ENCODE measurements at places on chromosomes 7 and 10.

- peak; percentile 100 for DNase-seq
Observed at GRCh38 chr10:63711867-63712716, 190.9 kb downstream of the REEP3 start.

GRCh38 chr10:120473593-120473992 is 16.6 kb downstream of the PLPP4 start:
- DNase-seq: no peak

GRCh38 chr7:31864646-31865045 is 177.6 kb downstream of the PPP1R17 start:
- DNase-seq: no peak

DNA sequence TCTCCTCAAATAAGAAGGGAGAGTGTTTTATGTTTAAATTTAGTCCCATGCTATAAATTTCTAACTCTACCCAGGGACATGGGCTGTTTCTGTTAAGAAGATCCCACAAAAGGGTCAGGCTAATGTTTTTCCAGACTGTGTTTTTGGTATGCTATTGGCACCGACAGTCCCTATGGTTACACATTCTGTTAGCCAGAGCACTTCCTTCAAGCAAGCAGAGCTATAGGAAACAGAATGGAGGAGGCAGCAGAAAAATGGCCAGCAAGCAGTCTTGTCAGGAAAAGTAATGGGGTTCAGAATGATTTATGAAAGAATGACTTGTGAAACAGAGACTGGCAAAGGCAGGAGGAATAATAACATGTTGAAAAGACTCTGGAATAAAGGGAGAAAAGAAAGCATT is 44.8 kb upstream of the PHYHIPL start:
- DNase-seq: no peak

DNA sequence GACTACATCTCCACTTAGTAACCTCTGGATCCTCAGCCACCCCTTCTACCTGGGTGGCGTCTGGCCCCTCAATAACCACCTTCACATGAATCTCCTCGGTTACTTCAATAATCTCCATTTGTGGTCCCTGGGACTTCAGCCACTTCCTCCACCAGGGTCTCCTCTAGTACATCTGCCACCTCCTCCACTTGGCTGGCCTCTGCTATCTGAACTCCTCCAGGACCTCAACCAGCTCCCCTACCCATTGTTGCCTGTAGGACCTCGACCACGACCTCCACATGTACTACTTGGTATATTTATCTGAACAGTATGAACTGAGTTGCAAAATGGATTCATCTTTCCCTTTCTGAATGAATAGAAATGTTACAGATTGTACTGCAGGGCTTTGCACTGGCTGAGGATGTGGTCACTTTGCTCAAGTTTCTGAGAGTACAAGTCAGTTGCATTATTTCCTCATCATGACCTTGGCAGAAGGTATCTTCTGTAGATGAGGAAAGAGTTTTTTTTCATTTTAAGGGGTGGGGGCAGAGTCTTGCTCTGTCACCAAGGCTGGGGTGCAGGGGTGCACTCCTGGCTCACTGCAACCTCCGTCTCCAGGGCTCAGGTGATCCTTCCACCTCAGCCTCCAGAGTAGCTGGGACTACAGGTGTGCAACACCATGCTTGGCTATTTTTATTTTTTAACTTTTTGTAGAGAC is 36.0 kb downstream of the MAT1A start:
- no peak for DNase-seq

DNA sequence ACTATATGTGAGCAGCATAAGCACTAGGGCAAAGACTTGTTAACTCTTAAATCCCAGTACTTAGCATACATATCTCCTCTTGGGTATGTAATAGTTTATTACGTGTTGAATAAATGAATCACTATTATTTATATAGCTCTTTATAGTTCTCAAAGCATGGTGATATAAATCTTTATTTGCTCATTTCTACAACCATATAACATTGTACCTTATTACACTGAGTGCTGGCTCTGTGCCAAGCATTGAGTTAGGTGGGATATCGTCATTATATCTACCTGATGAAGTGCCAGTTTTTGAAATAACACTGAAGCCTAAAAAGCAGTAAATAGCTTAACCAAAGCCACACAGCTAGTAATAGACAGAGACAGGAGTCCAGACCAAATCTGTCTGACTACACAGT is 27.9 kb downstream of the AHR start:
- DNase-seq: no peak

GRCh38 chr7:46244757-46245156 is 323.7 kb upstream of the IGFBP3 start:
- peak; percentile 68 for DNase-seq

GRCh38 chr10:124389613-124390361 is 28.9 kb downstream of the OAT start:
- DNase-seq: no peak

DNA sequence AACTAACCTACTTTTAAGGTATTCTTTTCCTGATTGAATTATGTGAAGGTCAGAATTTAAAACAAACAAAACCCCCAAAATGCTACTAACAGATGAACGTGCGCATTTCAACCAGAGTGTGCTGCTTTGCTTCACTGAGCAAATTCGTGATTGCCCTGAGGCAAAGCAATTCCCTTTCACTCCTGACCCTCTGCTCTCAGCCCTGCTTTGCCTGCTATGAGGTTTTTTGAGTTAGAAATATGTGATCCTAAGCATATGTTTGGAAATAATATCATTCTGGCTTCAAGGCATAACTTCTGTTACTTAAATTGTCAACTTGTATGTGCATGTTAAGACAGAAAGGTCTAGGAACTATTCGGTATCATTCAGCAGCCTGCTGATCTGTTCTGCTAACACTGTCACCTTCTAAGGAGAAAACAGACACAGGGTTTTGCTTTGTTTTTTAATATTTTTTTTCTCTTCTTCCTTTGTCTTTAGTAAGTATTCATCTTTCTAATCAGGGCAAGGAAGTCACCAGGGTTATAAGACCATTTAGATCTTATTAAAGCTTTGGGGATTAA is 124.2 kb downstream of the GNAT3 start:
- DNase-seq: no peak

GRCh38 chr7:65371468-65371867 is 2.2 kb upstream of the ZNF92 start:
- DNase-seq: no peak

DNA sequence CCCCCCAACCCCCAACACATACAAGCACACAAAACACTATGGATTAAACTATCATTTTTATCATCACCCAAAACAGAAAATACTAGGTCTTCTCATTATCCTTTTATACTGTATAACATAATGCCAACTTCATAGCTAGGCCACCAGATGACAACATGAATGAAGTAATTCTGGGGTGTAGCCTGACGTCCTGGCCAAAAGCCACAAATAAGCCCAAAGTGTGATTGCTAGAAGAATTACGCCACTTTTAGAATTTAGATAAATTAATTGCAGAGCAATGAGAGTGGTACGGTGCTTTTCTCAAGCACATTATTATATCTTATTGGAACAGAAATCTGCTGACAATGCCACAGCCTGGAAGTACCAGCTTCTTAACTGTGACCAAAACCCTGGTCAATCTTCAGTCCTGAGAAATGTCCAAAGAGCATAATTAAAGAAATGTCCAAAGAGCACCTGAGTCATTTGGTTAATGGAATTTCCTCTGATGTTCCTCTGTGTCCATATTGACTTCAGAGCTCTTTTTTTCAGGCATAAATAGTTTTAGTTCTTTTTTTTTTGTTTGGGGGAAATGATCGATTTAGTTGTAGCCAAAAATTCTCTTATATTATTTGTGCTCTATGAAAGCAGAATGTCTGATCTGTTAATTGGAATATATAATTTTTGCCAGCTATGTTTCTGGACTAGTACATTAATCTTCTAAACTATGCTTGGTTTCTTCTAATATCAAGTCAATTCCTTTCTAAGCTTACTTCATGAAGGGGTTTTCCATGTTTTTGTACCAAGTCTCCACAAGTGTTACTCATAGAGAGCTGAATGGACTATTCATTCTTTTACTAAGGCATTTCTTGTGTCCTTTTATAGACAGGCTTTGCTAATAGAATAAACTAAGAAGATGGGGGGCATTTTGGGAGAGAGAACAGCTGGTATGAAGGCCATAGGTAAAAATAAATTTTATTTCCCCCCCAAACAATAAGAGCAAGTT is 233.4 kb upstream of the SLC26A5 start:
- no peak for DNase-seq

- no peak for DNase-seq
Observed at GRCh38 chr7:99920149-99920548, 819 bp upstream of the TRIM4 start.

- DNase-seq: peak; percentile 46
Observed at GRCh38 chr7:74031403-74032190, 3.6 kb downstream of the ELN start.

GRCh38 chr10:87739703-87740102 is 78.3 kb downstream of the ATAD1 start:
- no peak for DNase-seq

DNA sequence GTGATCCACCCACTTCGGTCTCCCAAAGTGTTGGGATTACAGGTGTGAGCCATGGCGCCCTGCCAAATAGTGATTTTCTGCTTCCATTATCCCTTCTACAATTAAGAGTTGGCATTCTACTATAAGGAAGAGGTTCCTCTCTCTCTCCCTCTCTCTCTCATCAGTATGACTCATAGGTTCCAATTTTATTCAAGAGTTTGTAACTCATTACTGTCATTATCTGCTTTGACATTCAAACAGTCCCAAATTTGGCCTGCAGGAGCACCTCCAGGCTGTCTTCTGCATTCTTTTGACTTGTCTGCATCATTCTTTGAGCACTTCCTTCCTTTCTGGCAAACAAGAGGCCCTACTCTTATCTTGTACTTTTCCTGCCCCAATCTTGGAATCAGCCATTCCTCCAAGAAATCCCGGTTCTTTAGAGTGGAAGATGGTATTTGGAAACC is 33.2 kb upstream of the CALU start:
- peak; percentile 5 for DNase-seq

DNA sequence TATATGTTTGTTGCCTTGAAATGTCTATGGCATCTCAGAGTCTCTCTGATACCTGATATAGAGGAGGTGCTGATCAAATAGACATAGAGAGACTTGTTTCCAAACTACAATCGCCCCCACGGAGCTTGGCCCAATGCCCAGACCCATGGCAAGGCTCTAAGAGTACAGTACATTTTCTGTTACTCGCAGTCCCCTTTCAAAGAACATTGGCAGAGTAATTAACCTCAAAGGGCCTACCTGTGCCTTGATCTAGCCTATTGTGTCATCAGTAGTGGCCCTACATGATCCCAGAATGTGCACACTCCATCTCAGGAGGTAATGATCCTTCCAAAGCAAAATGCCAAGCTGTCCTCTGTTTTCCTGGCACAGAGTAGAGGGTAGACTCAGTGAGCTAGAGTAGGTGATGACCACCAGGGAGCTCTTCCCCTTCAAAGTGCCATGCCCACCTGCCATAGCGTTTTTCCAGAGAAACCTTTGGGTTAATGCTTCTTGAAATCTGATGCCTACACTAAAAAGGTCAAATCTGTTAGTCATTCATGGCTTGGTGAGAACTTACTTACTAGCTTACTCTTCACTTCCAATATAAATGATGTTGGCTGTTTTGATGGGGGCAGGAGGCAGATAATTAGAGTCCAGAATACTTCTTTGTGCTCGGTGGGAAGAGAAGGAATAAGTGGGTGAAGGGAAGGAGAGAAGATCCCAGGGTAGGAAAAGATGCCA is 41.2 kb upstream of the ACSL5 start:
- DNase-seq: peak; percentile 35

- no peak for DNase-seq
Observed at GRCh38 chr7:12178317-12178716, 32.8 kb upstream of the TMEM106B start.

DNA sequence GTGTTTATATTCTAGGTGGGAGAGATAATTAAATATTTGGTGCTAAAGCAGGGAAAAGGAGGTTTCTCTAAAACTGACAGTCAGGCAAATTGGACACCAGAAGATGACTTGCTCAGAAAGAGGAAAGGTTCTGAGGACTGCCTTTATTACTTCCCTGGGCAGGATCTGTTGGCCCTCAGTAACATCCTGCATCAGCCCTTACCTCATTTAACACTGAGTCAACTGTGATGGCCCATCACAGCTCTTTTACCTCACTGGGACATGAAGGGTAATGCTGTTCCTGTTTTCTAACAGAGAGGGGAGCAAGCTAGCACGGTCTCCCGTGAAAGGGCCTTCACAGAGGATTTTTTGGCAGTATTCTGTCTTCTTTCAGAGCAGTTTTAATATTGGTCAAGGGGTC is 12.0 kb downstream of the PPP1R17 start:
- DNase-seq: no peak

DNA sequence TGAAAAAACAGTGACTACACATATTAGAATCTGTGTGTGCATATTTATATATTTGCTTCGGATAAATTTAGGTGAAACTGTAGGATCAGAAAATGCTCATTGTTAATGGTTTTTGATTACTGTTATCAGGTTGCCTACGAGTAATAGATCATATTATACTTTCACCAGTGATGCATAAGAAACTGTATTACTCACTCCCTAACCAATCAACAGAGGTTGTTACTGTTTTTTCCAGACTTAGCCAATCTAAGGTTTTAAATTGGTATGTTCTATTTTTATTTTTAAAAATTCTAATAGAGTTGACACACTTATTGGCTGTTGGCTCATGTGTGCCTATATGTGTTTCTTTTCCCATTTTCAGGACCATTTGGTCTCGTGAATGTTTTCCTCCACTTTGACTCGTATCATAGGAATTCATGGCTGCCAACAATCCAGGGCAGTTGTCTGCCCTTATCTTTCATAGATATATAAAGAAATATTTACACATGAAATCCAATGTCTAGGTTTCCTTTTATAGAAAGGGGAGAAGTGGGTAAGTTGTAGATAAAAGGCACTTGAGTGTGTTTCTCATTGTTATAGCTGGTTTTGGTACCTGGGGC is 59.2 kb downstream of the ANLN start:
- DNase-seq: no peak

- DNase-seq: no peak
Observed at GRCh38 chr10:46297406-46298204, 10.8 kb downstream of the ANTXRL start.

- DNase-seq: peak; percentile 81
Observed at GRCh38 chr10:104337985-104338735, at the start of gene ITPRIP. TSS of gene ITPRIP (minus strand) at chr10:104338465. CDS start at chr10:104316051, 22,414 bp downstream.

DNA sequence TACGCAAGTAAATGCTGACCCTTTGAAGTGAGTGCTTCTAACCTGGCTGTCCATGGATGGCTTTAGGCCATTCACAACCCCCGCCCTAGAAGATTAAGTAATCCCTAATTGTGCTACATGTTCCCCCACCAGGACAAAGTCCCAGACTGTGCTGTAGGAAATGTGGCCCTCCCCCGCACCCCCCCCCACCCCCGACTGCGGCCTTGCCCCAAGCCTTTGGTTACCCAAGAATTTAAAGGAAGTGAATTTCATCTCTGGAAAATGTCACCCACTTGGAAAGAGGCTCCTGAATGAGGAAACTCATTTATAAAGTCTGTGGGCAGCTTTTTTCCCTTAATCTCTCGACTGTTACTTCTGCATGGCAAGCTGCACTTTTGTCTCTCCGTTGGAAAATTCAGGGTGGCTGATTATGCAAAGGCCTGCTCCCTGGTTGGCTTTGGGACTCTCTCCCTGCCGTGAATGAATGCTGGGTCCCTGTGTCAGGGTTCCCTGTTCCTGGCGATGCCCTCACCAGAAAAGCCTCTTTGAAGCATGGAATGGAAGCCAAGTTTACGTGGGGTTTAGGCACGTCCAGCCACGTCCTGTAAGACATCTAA is 31.4 kb upstream of the AQP1 start:
- no peak for DNase-seq
